ENCODE measurements at places on chromosomes 6 and 20.
A peak's percentile ranks its signal among the peaks of the same experiment; 100 is the strongest.

- no peak for DNase-seq
These were observed 211.1 kb downstream of the GMDS start for GRCh38 chr6:2034256-2034655.

- no peak for DNase-seq
These were observed 44.7 kb upstream of the MLN start for GRCh38 chr6:33848484-33848883.

- no peak for DNase-seq
These were observed 176.6 kb upstream of the PTPRK start for GRCh38 chr6:128696691-128697689.

GRCh38 chr6:41970436-41970846 is 28.8 kb upstream of the CCND3 start:
- no peak for DNase-seq

DNA sequence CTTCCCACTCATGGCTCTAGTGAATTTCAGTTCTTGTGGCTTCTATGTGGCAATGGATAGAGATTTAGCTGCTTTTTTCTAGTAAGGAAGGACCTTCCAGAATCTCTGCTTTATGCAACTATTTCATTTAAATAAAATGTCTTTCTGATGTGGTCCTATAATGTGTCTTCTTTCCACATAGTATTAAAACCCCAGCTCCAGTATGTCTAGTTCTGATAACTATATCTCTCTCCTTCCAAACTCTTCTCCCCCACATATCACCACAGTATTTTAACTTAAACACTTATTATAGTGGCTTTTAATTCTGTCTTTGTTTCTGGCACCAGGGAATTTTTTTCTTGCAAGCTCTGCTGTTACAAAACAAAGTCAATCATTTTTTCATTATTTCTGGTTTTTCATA is 40.6 kb upstream of the SUMO4 start:
- DNase-seq = no peak

DNA sequence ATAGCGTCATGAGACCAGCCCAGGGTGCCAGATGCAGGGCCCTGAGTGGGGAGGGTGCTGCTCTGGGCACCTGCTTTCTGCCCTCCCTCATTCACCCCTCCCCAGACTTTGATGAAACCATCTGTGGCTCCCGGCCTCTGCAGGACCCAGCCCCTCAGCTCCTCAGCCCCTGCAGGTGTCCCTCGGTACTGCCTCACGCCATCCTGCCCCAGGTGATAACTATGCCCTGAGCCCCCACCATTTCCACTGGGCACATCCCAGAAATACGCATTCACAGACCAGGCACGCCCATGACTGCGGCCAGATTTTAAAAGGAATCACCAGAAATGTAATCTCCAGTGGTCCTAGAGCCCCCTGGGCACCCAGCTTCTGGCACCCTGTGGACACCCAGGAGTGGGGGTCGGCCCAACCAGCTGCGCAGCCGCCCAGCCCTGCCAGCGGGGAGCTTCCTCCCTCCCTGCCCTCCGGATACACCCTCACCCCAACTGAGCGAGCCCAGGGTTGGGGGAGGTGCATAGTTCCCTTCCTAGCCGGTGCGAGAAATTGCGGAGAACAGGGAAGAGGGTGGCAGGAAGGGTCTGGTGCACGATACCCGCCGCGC is 615 bp upstream of the NTSR1 start:
- peak; percentile 69 for DNase-seq

DNA sequence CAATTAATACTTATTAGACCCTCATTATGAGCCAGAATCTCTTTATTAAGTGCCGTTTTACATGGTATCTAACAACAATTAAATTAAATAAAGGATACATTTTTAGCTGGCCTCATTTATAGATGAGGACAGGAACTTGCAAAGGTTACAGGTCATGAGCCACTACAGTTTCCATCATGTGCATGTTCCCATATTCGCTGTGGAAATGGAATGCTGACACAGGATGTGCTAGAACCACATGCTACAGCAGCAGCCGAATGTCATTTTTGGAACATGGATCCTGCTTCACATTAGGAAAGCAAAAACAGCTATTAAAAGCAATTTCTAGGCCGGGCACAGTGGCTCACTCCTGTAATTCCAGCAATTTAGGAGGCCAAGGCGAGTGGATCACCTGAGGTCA is 5.9 kb downstream of the SLC18B1 start:
- no peak for DNase-seq

GRCh38 chr6:137467211-137467610 is 27.0 kb downstream of the OLIG3 start:
- no peak for DNase-seq

DNA sequence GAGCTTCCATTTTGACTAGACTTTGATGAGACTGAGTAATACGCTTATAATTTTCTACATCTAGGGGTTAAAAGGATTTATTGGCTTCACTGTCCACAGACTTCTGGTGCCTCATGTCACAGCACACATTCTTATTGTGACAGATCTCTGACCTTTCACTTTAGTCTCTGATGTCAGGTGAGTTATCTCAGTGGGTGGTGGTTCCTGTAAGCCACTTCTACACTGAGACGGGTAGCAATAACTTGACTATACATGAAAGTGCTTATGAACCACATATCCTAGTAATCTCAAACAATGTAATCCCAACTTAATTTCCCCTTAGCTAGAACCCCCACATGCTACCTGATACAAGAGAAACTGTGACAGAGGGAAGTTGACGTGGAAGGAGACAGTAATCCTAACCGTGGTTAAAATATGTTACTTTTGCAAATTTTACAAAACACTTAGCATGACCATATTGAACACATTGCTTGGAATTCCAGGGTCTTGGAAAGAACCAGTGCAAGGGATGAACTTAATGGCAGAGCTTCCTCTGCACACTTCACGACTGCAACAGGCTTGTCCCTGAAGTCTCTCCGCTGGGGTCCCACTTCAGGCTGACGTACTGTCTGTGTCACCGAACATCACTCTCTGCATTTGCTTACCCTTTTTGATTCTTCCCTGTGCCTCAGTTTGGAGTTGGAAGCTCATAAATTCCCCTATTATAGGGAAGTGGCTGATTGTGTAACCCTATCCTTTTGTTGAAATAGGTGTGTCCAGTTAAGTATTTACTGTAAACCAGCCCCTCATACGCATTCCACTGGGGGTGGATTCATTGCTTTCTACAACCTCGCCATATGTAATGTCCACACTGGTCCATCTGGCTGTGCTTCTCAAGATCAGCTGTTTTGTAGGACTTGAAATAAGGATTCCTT is 6.4 kb upstream of the TRIM40 start:
- no peak for DNase-seq

GRCh38 chr20:35981969-35982368 is 13.6 kb downstream of the CNBD2 start:
- no peak for DNase-seq

- DNase-seq = no peak
These were observed 56.0 kb upstream of the C6orf118 start for GRCh38 chr6:165365371-165365770.

- DNase-seq = no peak
These were observed 214.1 kb upstream of the RNF24 start for GRCh38 chr20:4229415-4229814.
